ENCODE measurements at places on chromosomes 2 and 18.

- no peaks in the 10 kb centered on the region for H3K36me3 ChIP-seq
- no peaks in the 10 kb centered on the region for H3K4me1 ChIP-seq
- H3K27ac ChIP-seq = no peak overlapping the region
These were observed 86.0 kb downstream of the ABCA12 start for GRCh38 chr2:215052404-215052803.

GRCh38 chr18:26555804-26556553 is 7.6 kb upstream of the KCTD1 start:
- H3K27me3 ChIP-seq = peaks cover 45% of the 10 kb centered on the region
- no peak overlapping the region for H3K4me3 ChIP-seq
- no peaks in the 10 kb centered on the region for H3K36me3 ChIP-seq
- H3K4me1 ChIP-seq = peaks cover 10% of the 10 kb centered on the region
- DNase-seq = peak; percentile 27

- peak overlapping the region; percentile 16 for H3K27ac ChIP-seq
- peaks cover 78% of the 10 kb centered on the region for H3K4me1 ChIP-seq
- no peak overlapping the region for H3K4me3 ChIP-seq
- peak; percentile 36 for DNase-seq
- no peaks in the 10 kb centered on the region for H3K36me3 ChIP-seq
- no peaks in the 10 kb centered on the region for H3K27me3 ChIP-seq
These were observed 7.6 kb downstream of the ITGA6 start for GRCh38 chr2:172434821-172435605.

DNA sequence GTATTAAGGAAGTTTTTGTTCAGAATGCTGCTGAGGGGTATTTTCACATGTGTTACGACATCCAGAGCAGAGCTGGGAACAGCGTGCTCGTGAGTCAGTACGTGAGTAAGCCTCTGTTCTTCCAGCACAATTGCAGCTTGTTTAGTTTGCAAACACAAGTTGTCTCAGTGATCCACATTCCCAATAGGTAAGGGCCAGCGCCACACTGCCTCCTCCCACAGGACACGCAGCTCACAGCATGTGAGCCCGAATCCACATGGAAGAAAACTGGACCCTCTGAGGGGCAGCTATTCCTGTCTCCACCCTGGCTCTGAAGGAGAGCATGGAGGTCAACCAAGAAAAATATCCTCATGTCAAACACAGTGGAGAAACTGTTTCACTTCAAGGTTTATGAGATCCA is 173.9 kb upstream of the PID1 start:
- H3K36me3 ChIP-seq = no peaks in the 10 kb centered on the region
- no peak overlapping the region for H3K4me3 ChIP-seq
- no peaks in the 10 kb centered on the region for H3K27me3 ChIP-seq
- no peaks in the 10 kb centered on the region for H3K4me1 ChIP-seq
- no peak overlapping the region for H3K27ac ChIP-seq
- no peak for DNase-seq

DNA sequence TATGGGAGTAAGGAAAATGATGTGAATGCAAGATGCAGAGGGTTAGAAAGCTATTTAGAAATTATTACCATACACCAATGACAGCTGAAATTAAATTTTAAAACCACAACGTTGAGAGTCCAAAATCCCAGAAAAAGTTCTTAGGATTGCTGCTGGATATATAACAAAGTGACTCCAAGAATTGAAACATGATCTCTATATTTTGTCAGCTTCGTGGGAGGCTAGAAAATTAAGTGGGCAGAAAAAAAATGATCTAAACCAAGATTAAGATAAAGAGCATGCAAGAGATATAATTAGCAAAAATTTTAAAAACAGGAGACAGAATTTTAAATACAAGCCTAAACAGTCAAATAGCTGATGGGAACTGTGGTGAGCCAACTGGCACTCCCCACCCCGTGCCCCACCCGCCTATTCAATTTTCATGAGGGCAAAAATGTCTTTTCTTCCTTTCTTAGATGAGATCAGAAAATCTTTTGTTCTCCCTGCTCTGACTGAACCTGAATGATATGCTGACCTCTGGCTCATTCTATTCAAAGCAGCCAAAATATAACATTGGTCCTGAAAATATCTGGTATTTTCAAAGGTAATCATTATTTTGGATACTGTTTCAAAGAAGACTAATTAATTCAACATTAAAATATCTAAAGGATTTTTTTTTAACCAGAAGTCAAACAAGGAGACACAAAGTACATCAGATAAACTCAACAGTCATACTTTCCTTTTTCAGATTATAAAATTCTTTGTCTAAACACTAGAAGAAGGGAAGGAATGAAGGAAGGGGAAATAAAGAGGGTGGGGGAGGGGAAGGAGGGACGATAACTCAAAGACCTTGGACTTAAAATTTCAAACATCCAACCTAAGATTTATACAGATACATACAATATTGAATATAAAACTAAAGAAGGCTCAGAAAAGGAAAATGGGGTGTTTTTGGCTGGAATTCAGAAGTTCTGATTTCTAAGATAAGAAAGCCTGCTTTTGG is 12.2 kb downstream of the KANSL3 start:
- no peaks in the 10 kb centered on the region for H3K27me3 ChIP-seq
- H3K4me1 ChIP-seq = no peaks in the 10 kb centered on the region
- no peak for DNase-seq
- no peak overlapping the region for H3K27ac ChIP-seq
- H3K4me3 ChIP-seq = no peak overlapping the region

- no peaks in the 10 kb centered on the region for H3K36me3 ChIP-seq
- H3K4me1 ChIP-seq = peaks cover 15% of the 10 kb centered on the region
- DNase-seq = peak; percentile 32
- no peak overlapping the region for H3K4me3 ChIP-seq
- no peaks in the 10 kb centered on the region for H3K27me3 ChIP-seq
These were observed 29.9 kb downstream of the KLHL29 start for GRCh38 chr2:23414871-23415270.

GRCh38 chr2:27591745-27592144 is 8.9 kb downstream of the ZNF512 start:
- no peak for DNase-seq
- H3K36me3 ChIP-seq = peaks cover 8% of the 10 kb centered on the region

- no peaks in the 10 kb centered on the region for H3K4me1 ChIP-seq
- H3K4me3 ChIP-seq = no peak overlapping the region
- no peak for DNase-seq
- no peaks in the 10 kb centered on the region for H3K27me3 ChIP-seq
- H3K36me3 ChIP-seq = no peaks in the 10 kb centered on the region
These were observed 52.2 kb upstream of the BCL2L11 start for GRCh38 chr2:111068435-111069058.

- no peak for DNase-seq
- no peak overlapping the region for H3K27ac ChIP-seq
- H3K27me3 ChIP-seq = no peaks in the 10 kb centered on the region
- no peaks in the 10 kb centered on the region for H3K36me3 ChIP-seq
These were observed 148.8 kb downstream of the SMAD7 start for GRCh38 chr18:48801728-48802542.

DNA sequence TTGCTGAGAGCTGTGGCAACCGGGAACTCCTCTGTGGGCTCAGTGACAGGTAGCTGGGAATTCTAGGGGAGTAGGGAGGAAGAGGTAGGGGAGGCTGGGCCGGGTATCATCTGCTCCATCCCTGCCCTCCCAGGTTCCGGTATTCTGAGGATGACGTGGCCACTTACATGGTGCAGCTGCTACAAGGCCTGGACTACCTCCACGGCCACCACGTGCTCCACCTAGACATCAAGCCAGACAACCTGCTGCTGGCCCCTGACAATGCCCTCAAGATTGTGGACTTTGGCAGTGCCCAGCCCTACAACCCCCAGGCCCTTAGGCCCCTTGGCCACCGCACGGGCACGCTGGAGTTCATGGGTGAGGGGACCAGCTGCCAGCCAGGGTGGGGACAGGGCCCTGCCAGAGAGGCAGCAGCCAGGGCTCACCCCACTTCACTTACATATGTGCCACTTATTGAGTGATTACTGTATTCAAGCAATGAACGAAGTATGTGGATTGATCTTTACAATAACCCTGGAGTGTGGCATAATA is 8.0 kb upstream of the GMPPA start:
- H3K4me3 ChIP-seq = no peak overlapping the region
- peaks cover 16% of the 10 kb centered on the region for H3K4me1 ChIP-seq
- H3K36me3 ChIP-seq = no peaks in the 10 kb centered on the region
- no peak for DNase-seq
- H3K27ac ChIP-seq = no peak overlapping the region

GRCh38 chr2:177828557-177828956 is 244.0 kb downstream of the PDE11A start:
- DNase-seq = no peak
- H3K4me3 ChIP-seq = no peak overlapping the region
- H3K27ac ChIP-seq = no peak overlapping the region
- H3K36me3 ChIP-seq = no peaks in the 10 kb centered on the region
- peaks cover 7% of the 10 kb centered on the region for H3K4me1 ChIP-seq
- H3K27me3 ChIP-seq = no peaks in the 10 kb centered on the region

GRCh38 chr2:121647396-121647795 is 1.9 kb downstream of the CLASP1 start:
- peak overlapping the region; percentile 78 for H3K4me3 ChIP-seq
- no peaks in the 10 kb centered on the region for H3K36me3 ChIP-seq
- no peak for DNase-seq
- no peaks in the 10 kb centered on the region for H3K27me3 ChIP-seq

GRCh38 chr18:72672364-72673184 is 128.4 kb upstream of the CBLN2 start:
- no peak overlapping the region for H3K27ac ChIP-seq
- no peak overlapping the region for H3K4me3 ChIP-seq
- H3K27me3 ChIP-seq = no peaks in the 10 kb centered on the region
- DNase-seq = peak; percentile 49
- no peaks in the 10 kb centered on the region for H3K4me1 ChIP-seq
- H3K36me3 ChIP-seq = no peaks in the 10 kb centered on the region

GRCh38 chr2:188607501-188607900 is 315.8 kb downstream of the GULP1 start:
- no peaks in the 10 kb centered on the region for H3K27me3 ChIP-seq
- H3K36me3 ChIP-seq = no peaks in the 10 kb centered on the region
- H3K4me3 ChIP-seq = no peak overlapping the region
- H3K4me1 ChIP-seq = no peaks in the 10 kb centered on the region

- peaks cover 8% of the 10 kb centered on the region for H3K4me1 ChIP-seq
- H3K4me3 ChIP-seq = no peak overlapping the region
- DNase-seq = no peak
These were observed 226.7 kb downstream of the GULP1 start for GRCh38 chr2:188518381-188518780.

GRCh38 chr2:158546412-158547144 is 89.8 kb downstream of the PKP4 start:
- peaks cover 11% of the 10 kb centered on the region for H3K4me1 ChIP-seq
- no peaks in the 10 kb centered on the region for H3K27me3 ChIP-seq
- H3K36me3 ChIP-seq = no peaks in the 10 kb centered on the region
- H3K4me3 ChIP-seq = no peak overlapping the region
- no peak for DNase-seq

DNA sequence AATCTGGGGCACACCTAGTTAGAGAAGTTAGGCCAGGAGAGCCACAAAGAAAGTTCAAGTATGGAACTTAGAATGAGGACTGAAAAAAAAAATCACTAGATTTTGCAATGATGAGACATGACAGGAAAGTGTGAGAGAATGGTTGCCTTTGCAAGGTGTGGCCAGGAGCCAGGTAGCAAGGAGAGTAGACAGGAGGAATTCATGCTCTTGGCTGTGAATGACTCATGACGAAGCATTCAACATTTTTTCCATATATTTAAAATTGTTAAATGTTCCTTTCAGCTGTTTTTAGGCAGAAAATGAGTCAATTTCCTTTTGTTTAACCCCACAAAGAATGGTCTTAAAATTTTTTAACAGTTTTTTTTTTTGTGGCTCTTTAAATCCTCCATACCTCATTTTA is 636.9 kb downstream of the PLCL1 start:
- no peak for DNase-seq
- H3K27me3 ChIP-seq = no peaks in the 10 kb centered on the region
- H3K27ac ChIP-seq = no peak overlapping the region
- H3K4me1 ChIP-seq = no peaks in the 10 kb centered on the region
- H3K4me3 ChIP-seq = no peak overlapping the region

GRCh38 chr2:178514664-178515063 is 34.4 kb downstream of the PLEKHA3 start:
- H3K4me3 ChIP-seq = no peak overlapping the region
- no peaks in the 10 kb centered on the region for H3K36me3 ChIP-seq
- DNase-seq = no peak
- no peaks in the 10 kb centered on the region for H3K27me3 ChIP-seq
- no peak overlapping the region for H3K27ac ChIP-seq

DNA sequence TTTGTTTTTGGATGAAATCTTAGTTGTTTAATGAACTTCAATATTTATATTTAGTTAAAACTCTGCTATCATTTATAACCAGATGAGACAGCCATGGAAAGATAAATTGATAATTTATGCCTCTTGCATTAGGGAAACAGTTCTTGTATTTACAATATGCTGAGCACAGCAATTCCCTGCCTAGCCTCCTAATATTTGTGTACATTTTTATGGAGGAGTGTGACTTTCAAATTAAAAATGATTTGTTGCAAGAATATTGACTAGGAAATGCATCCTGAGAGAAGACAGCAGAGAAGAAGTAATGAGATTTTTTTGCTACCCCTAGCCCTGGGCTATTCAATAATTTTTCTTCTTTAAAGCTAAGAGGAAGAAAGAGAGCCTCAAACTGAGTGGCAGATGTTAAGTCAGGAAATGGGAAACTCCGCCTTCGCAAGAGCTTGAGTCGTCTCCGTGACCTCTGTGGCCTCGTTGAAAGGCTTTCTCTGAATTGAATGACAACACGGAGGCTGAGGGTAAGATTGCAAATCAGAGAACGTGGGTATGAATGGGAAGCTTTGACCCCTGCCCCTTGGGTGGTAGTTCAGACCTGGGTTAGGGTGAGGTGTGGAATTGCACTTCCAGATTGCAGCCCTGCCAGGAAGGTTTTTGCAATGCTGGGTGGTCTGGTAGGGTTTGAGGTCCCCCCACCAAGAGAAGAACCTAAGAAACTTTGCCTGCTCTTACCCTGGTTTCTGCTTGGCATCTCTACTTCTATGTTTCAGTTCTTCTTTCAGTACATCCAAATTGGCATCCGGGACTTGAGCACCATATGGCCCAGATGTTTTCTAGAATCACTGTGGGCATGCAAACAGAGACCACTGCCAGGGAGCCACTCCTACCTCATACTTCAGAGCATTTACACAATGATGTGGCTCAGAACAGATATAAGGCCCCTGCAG is 210.3 kb upstream of the RBMS1 start:
- H3K4me1 ChIP-seq = peaks cover 15% of the 10 kb centered on the region
- H3K27ac ChIP-seq = no peak overlapping the region
- H3K4me3 ChIP-seq = no peak overlapping the region
